ENCODE measurements at places on chromosomes 11 and 22. TPM values are rescaled to one million over a fixed set of nuclear protein-coding genes. Genes with fewer than 3 reads are reported as not detected.

GRCh38 chr11:130145311-130145812 is 14.2 kb upstream of the ST14 start:
- peaks cover 45% of the 10 kb centered on the region for H3K36me3 ChIP-seq
- H3K4me1 ChIP-seq, result peaks cover 26% of the 10 kb centered on the region
- no peak for DNase-seq
- peak overlapping the region; percentile 98 for H3K27ac ChIP-seq

DNA sequence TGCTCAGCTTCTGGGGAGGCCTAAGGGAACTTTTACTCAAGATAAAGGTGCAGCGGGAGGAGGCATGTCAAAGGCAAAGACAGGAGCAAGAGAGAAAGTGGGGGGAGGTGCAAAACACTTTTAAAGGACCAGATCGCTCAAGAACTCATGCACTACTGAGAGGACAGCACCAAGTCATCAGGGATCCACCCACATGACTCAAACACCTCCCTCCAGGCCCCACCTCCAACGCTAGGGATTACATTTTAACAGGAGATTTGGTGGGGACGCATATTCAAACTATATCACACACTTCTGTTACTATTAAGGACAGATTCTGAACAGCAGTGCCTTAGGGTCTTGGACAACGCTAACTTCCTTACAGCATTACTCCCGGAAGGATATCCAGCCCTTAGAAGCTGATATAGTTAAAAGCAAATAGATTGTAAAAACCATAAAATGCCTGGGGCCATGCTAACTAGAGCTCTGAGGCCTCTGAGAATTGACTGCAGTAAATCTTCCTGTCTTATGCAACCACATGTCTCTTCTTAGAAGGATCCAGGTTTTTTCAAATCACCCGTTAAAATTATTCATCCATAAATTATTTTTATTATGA is 16.7 kb upstream of the ZC3H12C start:
- H3K4me3 ChIP-seq, result no peak overlapping the region
- peak overlapping the region; percentile 51 for H3K27ac ChIP-seq
- no peaks in the 10 kb centered on the region for H3K27me3 ChIP-seq
- DNase-seq, result no peak

DNA sequence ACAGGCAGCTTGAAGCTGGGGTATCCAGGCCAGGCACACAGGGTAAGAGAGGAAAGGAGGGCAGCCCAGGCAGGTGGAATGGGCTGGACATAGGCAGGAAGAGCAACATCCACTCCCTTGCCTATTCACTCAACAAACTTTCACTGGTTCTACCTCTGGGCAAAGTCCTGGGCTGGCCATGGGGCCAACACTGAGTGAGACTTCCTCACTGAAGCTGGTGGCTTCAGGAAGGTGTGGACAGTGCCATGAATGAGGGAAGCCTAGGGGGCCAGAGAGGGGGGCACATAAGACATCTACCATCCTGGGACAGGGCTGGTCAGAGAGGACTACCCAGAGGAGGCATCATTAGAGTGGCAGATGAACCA is 44.9 kb upstream of the TCF20 start:
- peak overlapping the region; percentile 20 for H3K27ac ChIP-seq
- H3K27me3 ChIP-seq, result no peaks in the 10 kb centered on the region
- DNase-seq, result no peak
- H3K36me3 ChIP-seq, result no peaks in the 10 kb centered on the region

DNA sequence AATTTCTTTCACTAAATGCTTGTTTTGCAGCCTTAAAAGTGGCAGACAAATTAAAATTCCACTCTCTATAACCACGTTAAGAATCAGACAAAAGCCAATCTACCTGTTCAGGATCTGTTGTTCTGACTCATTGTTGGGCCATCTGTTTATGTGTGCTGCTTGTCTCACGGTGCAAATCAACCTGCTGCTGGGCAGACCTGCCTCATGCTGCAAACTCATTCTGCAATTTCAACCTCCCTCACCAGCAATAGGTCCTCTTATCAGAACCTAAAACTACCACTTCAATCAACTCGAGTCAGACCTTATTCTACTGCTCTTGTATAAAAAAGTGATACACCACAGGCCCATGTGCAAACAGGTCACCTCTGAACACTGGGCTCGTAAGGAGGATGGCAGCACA is 75.1 kb downstream of the LARGE2 start:
- no peaks in the 10 kb centered on the region for H3K27me3 ChIP-seq
- no peak for DNase-seq
- H3K27ac ChIP-seq, result peak overlapping the region; percentile 54
- no peak overlapping the region for H3K4me3 ChIP-seq

GPR83 gene
- total RNA-seq, result 0.48 TPM

FJX1 gene
- total RNA-seq, result 11.0 TPM

PGGHG gene
- 106 TPM for total RNA-seq
